T-helper 17 cell (primary cell): ENCODE measurements at places on chromosomes 7 and 10. TPM values are rescaled to one million over a fixed set of nuclear protein-coding genes. Genes with fewer than 3 reads are reported as not detected.

The GOLGA7B gene
- 12.0 TPM for total RNA-seq

The ZKSCAN5 gene
- total RNA-seq = 4.4 TPM

The CUZD1 gene
- total RNA-seq = 0.82 TPM

The AKR1D1 gene
- not detected for total RNA-seq

The BRAF gene
- total RNA-seq = 56.1 TPM
